ENCODE measurements at places on chromosomes 13 and 19.

DNA sequence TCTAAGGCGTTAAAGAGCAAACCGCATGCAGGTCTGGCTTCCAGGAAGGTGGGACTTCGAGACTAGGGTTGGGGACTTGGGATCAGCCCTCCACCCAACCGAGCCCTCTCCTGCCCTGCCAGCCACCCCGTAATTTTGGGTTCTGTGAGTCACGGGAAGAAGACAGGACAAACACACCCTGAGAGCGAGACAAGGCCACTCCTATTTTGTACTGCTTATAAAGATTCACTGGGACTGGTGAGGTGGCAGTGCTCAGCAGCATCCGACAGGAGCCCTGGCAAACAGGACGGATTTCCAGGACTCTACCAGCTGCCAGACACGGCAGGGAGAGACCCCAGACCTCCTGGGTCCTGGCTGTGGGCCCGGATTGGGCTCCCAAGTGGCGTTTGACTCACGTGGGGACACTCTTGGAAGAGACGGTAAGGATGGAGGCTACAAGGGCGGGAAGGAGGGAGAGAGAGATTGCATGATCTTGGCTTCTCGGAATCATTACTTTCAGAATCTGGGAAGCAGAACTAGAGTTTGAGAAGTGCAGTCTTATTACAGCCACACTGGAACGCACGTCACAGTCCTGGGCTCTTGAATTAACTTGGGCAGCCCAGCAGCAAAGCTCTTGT, at the start of gene C5AR2:
C5AR2 (plus strand) TSS at position 245 of the 617 bp plus-strand sequence. CDS start 8,625 bp downstream, outside the sequence.
- no peak for DNase-seq

DNA sequence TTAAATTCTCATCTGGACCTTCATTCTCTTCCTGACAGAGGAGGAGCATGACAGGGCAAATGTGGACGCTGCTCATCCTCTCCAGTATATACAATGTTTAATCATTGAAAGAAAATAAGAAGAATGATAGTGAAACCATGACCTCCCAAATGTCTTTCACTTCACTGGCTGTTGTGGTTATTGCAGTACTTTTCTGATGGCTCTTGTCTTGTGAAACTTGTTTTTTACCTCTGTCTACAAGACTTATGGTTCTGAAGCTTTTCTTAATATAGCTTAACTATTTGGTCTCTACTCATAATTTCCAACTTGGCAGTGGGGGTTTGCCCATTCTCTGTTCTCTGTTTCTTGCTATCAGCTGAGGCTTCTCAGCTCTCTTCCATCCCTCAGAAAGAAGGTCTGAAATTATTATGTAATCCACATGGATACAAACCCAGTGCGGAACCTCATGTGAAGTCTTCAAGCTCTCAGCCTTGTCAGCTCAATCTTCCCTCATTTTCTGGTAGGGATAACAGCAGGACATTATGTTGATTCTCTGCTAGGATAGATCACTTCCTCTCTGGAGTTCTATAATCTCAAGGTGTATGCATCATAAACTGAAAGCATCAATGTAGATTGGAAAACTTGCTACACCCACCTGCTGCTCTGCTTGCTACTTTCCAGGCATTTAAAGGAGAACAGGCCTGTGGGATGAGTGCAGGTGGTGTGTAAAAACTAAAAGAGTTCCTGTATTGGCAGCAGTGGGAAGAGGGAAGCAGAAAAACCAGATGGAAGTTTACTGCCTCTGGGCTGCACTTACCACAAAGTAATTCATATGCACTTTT, 250.3 kb upstream of the HTR2A start:
- DNase-seq = no peak

DNA sequence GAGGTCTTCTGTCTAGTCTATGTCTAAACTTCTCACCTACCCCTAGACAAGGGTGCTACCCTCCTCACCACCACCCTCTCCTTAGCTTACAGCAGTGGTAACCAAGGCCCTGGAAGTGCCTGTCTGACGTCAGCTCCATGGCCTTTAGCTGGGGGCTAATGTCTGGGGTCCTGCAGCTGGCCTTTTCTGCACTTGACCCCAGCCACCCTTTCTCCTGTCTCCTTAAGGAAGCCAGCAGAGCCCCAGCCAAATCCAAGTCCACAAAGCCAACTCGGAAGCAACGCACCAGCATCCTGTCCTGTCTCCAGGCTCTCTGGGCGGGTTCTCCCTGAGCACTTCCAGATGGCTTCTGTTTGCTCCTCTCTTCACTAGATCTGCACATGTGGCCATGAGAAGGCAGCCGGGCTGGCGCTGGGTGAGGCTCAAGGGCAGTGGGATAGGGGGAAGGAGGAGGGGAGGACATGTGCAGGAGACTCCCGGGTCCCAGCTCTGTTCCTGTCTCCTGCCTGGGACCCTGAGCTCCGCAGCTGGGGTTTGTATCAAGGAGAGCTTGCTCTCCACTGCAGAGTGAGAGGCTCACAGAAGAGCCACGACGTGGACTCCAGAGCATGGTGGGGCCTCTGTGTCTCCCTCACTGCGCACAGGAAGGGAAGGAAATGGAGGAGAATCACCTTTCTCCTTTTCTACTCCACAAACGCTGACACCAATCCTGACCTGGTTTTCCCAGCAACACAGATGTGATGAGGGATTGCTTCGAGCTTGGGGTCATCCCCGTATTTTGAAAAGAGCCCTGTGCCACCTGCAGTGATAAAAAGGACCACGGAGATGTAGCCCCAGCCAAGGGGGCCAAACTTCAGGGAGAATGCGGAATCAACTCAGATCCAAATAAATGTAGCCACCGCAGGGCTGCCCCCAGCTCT, 204.2 kb downstream of the USP12 start:
- DNase-seq = no peak

DNA sequence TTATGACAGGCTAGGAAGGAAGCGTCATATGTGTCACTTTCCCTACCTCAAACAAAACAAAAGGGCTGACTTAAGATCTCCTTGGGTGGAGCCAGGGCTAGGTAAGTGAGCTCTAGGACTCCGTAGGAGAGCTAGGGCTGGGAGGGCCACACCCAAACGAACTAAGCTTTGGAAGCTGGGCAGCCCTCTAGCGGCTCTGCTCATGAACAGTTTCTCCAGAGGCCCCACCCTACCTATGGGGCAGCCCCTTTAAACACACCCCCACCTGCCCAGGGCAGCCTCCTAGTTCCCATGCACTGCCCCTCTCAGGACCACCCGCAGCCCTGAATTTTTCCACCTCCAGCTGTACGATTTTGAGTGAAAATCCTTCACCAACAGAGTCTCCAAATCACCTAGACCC, 3.5 kb downstream of the PEG3 start:
- DNase-seq = no peak

DNA sequence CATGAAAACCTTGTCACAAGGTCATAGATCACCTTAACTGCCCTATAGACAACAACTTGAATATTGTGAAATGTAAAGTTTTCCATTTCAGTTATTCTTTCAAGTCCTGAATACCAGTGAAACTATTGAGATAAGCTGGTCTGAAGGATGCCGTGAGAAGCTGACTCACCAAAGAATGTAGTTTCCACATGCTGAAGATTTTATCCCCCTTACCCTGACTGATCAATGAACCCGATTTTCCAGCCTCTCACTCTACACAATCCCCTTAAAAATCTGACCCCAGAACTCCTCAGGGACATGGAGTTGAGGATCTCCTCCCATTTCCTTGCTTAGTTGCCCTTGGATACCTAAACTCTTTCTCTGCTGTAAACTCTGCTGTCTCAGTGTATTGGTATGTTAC, 67.5 kb downstream of the POSTN start:
- no peak for DNase-seq

Data from dermis blood vessel endothelial cell (primary cell).